ENCODE measurements at places on chromosomes 2 and 18.

GRCh38 chr2:1605102-1606045 lies 138.9 kb downstream of the PXDN start:
- no peak for DNase-seq

GRCh38 chr18:3449512-3450011 lies 410 bp upstream of the TGIF1 start:
- DNase-seq = no peak

GRCh38 chr18:305003-305501 lies 37.2 kb upstream of the THOC1 start:
- no peak for DNase-seq

GRCh38 chr2:147100406-147101035 lies 744.3 kb upstream of the ACVR2A start:
- DNase-seq = no peak

DNA sequence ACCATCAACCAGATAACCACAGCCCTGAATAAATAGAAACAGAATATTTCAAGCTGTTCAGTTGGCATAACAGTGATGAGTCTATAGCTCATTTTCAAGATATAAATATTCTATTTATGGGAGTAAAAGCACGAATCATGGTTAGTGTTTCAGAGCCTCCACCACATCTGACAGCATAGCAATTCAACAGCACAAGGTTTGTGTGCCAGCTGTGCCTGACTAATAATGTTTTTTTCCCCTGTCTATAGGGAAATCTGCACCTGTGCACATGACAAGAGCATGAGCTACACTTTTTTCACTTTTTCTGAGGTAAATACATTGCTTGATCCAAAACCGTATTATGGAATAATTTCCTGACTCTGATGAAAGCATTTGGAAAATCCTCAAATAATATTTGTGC lies 251.3 kb downstream of the RPIA start:
- no peak for DNase-seq

DNA sequence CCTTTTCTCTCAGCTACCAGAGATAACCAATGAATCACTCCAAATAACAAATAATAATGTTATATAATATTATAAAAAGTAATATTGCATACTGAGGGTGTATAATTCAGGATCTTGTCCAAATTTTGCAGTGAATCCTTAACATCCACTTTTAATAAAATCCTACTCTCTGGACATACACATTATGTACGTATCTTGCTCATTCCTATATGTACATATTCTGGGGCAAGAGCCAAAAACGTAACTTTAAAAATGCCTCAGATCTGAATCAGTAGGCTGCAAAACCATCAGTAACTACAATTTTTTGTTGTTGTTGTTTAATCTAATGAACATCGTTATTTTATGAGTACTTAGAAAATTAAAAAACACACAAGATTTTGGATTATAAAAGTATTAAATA lies 65.3 kb downstream of the SMAD2 start:
- DNase-seq = no peak

GRCh38 chr2:46349115-46349547 lies 51.9 kb downstream of the EPAS1 start:
- no peak for DNase-seq

- no peak for DNase-seq
Observed at GRCh38 chr2:65885266-65885665, 452.9 kb upstream of the SPRED2 start.

GRCh38 chr2:64637000-64637635 lies 16.6 kb downstream of the SERTAD2 start:
- no peak for DNase-seq

DNA sequence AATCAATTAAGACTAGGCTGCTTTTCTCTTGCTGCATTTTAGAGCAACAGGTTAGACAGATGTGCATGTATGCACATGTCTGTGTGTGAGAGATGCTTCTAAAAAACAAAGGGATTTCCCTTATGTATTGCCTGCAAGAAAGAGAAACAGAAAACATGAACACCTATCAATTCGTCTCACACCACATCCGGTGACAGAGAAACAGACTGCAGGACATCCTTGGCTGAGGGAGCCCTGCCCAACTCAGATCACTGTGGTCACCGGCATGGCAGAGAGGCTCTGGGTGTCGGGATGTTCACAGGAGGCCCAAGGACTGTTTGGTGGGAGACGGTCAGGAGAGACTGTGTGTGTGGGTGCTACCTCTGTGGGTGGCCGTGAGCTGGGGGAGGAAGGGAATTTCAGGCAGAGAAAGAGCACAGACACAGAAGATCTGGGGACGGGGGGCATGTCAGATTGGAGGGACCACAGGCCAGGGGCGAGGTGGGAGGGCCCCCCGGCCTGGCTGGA lies 24.9 kb downstream of the FHL2 start:
- DNase-seq = no peak

DNA sequence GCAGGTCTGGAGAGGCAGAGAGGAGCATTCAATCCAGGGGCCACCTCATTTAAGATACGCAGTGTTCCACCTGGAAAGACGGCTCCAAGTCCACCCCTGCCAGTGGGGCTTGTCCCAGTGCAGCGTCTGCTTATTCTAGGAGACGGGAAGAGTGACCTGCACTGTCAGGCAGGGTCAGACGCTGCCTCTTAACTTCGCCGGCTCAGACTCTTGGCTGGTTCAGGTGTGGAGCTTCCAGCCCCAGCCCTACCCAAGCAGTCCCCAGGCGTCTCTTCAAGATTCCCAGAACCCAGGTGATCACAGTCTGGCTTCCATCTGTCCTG lies 208.5 kb downstream of the TFCP2L1 start:
- DNase-seq = no peak

DNA sequence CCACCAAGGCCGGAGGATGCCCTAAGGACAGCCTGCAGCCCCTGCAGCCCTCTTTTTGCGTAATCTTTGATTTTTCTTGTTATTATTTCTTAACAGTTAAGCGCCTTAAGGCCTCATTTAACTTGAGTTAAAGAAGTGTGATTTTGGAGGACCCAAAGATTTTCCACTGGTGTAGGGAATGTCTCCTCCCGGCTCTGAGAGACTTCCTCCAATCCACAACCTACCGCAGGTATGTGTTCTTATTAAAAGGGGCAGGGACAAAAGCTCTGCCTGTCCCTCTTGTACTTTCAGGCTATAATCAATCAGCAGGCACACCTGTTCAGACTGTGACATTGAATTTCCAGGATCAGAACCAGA lies 285.1 kb downstream of the PRKCE start:
- DNase-seq = no peak

- no peak for DNase-seq
Observed at GRCh38 chr2:217990389-217990788, 12.4 kb downstream of the TNS1 start.
